ENCODE measurements at places on chromosomes 7 and 10. TPM values are rescaled to one million over a fixed set of nuclear protein-coding genes. Genes with fewer than 3 reads are reported as not detected.

Gene ZP3
- polyA plus RNA-seq = 1.5 TPM

Gene TMEM176A
- polyA plus RNA-seq = 17.1 TPM

Gene SPDYE1
- 4.1 TPM for polyA plus RNA-seq

Gene HOXA7
- polyA plus RNA-seq = 111 TPM

Gene ZC3HAV1
- 11.6 TPM for polyA plus RNA-seq

Gene CPEB3
- 15.0 TPM for polyA plus RNA-seq

Gene PKD2L1
- 0.81 TPM for polyA plus RNA-seq

Gene SSBP1
- 119 TPM for polyA plus RNA-seq

Gene DNAJC1
- 16.1 TPM for polyA plus RNA-seq

Gene FGF8
- 1.7 TPM for polyA plus RNA-seq

Gene PIP4K2A
- polyA plus RNA-seq = 41.5 TPM

Gene TBC1D12
- 35.5 TPM for polyA plus RNA-seq

Gene FANK1
- polyA plus RNA-seq = 9.0 TPM

Gene ZNF727
- not detected for polyA plus RNA-seq

Gene SRRM3
- 80.0 TPM for polyA plus RNA-seq

Gene PTPRZ1
- polyA plus RNA-seq = 736 TPM

Gene EGFR
- 24.1 TPM for polyA plus RNA-seq

Gene EBLN1
- polyA plus RNA-seq = not detected

Gene OR2A12
- polyA plus RNA-seq = 0.03 TPM

Gene MSMB
- polyA plus RNA-seq = not detected

Gene POU6F2
- 2.0 TPM for polyA plus RNA-seq

Gene DLX6
- not detected for polyA plus RNA-seq

Gene ZPBP
- polyA plus RNA-seq = 0.45 TPM

Gene WNT16
- polyA plus RNA-seq = 2.8 TPM

Gene SDK1
- polyA plus RNA-seq = 11.5 TPM

Gene STAG3
- polyA plus RNA-seq = 67.6 TPM

Gene EPO
- 0.44 TPM for polyA plus RNA-seq

Gene FGL2
- 3.9 TPM for polyA plus RNA-seq

Gene NEBL
- polyA plus RNA-seq = 30.6 TPM
